Upper lobe of right lung (tissue), 1 donor: ENCODE measurements at places on chromosomes 2 and 18. TPM values are rescaled to one million over a fixed set of nuclear protein-coding genes. Genes with fewer than 3 reads are reported as not detected.

DNA sequence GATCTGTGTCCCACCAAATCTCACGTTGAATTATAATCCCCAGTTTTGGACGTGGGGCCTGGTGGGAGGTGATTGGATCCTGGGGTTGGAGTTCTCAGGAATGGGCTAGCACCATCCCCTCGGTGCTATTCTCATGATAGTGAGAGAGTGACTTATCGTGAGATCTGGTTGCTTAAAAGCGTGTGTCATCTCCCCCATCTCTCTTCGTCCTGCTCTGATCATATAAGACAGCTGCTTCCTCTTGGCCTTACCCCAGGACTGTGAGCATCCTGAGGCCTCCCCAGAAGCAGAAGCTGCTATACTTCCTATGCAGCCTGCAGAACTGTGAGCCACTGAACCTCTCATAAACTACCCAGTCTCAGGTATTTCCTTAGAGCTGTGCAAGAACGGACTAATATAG, 163.7 kb upstream of the NDUFV2 start:
- no peaks in the 10 kb centered on the region for H3K27me3 ChIP-seq
- H3K36me3 ChIP-seq: no peaks in the 10 kb centered on the region
- DNase-seq: no peak

GRCh38 chr2:173572848-173573247, 218.2 kb downstream of the CDCA7 start:
- no peak overlapping the region for H3K4me3 ChIP-seq
- H3K27me3 ChIP-seq: no peaks in the 10 kb centered on the region
- no peaks in the 10 kb centered on the region for H3K36me3 ChIP-seq
- peaks cover 9% of the 10 kb centered on the region for H3K4me1 ChIP-seq
- no peak overlapping the region for H3K27ac ChIP-seq
- DNase-seq: no peak

- H3K4me3 ChIP-seq: no peak overlapping the region
- no peaks in the 10 kb centered on the region for H3K4me1 ChIP-seq
- DNase-seq: no peak
- H3K27ac ChIP-seq: no peak overlapping the region
Observed at GRCh38 chr2:30283931-30284565, 52.7 kb downstream of the LBH start.

DNA sequence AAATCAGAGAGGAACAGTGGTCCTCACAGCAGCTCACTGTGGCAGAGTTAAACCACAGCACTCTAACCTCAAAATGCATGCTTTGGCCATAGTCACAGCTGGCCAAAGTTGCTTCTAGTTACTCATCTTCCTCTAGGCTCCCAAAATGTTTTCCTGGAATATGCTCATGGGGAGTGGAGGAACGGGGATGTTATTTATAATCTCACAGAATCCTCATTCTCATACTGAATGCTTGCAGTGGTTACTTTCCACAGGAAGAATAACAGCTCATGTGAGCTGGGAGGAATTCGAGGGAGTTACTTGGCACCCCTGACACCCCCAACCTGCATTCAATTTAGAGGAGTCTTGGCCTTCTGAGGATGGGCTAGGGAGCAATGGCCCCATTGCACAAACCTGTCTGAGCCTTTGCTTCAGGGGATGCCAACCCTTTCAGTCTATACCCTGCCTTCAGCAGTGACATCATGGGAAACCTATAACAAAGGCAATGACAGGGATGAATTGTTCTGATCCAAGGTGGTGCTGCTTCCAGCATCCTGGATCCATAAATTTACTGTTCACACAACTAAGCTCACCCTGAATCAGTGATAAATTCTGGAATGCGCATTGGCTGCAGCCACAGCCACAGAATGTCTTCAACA, 22.4 kb upstream of the CCBE1 start:
- no peak for DNase-seq
- H3K27me3 ChIP-seq: no peaks in the 10 kb centered on the region
- H3K4me3 ChIP-seq: no peak overlapping the region
- no peaks in the 10 kb centered on the region for H3K4me1 ChIP-seq
- H3K27ac ChIP-seq: no peak overlapping the region
- H3K36me3 ChIP-seq: no peaks in the 10 kb centered on the region

DNA sequence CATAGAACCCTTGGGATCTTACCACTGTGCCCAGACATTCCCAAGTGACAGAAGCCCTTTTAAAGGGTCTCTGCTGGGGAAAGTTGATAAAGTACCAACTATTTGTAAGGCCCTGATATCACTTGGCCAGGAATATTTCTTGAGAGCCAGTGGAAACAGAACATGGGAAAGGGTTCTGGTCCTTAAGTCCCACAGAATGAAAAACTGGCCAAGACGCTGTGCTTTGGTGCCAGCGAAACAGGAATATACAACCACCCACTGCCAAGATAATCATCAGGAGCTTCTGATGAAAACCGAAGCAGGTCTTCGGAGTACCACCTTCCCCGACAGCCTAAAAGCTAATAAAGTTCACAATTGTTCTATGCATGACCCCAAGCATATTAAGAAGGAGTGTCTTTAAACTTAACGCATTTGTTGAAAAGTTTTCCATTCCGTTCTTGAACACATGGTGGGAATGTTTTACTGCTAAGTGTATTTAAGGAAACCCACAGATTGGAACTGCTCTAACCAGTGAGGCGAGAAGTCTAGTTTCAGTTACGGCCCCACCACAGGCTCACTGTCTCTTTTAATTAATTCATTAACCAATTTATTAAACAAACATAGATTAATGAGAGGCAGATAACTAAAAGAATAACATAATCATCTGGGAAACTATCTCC, 152.6 kb downstream of the ANKRD44 start:
- no peak overlapping the region for H3K27ac ChIP-seq
- H3K27me3 ChIP-seq: no peaks in the 10 kb centered on the region
- no peak overlapping the region for H3K4me3 ChIP-seq

GRCh38 chr2:38850045-38850444, 25.7 kb downstream of the DHX57 start:
- no peak overlapping the region for H3K4me3 ChIP-seq
- H3K36me3 ChIP-seq: peaks cover 37% of the 10 kb centered on the region
- no peaks in the 10 kb centered on the region for H3K4me1 ChIP-seq
- no peak overlapping the region for H3K27ac ChIP-seq
- H3K27me3 ChIP-seq: no peaks in the 10 kb centered on the region

DNA sequence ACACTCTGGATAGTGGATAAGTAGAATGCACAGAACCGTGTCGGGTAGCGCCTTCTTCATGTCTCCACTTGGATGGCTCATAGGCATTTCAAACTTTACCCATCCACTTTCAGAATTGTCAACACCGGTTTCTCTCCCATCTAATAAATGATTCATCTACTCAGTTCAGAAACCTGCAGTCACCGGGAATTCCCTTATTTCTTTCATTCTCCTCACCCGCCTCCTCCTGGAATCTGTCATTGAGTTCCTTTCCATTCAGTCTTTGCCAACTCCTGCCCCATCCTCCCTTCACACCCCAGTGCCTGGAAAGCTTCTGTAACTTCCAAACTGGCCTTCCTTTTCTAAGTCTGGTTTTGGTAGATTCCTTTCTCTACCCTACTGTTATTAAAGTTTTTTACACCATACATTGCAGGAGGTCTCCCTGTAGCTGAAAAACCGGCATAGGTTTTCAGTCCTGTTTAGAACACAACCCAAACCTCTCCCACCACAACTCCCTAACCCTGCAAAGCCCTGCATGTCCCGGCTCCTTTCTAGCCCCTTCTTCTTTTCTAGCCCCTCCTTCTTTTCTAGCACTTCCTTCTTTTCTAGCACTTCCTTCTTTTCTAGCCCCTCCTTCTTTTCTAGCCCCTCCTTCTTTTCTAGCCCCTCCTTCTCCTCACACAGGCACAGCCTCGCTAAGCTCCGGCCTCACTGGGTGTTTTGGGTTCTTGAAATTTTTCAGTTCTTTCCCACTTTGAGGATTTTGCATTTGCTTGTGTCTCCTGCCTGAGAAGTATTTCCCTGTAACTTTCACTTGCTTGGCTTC, 133.9 kb upstream of the KLHL14 start:
- H3K36me3 ChIP-seq: no peaks in the 10 kb centered on the region
- no peak overlapping the region for H3K4me3 ChIP-seq
- no peak overlapping the region for H3K27ac ChIP-seq

GRCh38 chr18:3481696-3482210, 31.8 kb downstream of the TGIF1 start:
- no peaks in the 10 kb centered on the region for H3K4me1 ChIP-seq
- H3K4me3 ChIP-seq: no peak overlapping the region
- H3K27ac ChIP-seq: no peak overlapping the region
- no peak for DNase-seq
- H3K36me3 ChIP-seq: no peaks in the 10 kb centered on the region
- H3K27me3 ChIP-seq: no peaks in the 10 kb centered on the region

- H3K4me1 ChIP-seq: no peaks in the 10 kb centered on the region
- H3K27ac ChIP-seq: no peak overlapping the region
- no peak for DNase-seq
- no peak overlapping the region for H3K4me3 ChIP-seq
Observed at GRCh38 chr2:213868526-213868925, 542.3 kb upstream of the VWC2L start.

DNA sequence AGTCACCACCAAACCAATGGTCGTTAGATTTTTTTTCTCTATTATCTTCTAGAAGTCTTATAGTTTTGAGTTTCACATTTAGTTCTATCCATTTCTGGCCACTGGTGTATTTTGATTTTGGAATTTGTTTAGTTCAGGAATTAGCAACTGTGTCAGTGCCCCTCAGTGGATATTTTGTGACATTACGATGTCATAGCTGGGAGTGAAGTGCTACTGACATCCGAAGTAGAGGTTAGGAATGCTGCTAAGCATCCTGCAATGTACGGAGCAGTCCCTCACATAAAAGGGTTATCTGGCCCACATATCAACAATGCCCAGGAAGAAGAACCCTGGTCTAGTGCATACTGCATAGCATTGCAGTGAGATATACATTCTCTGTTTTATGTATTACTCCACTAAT, 157.4 kb upstream of the RGPD4 start:
- no peaks in the 10 kb centered on the region for H3K27me3 ChIP-seq
- no peak for DNase-seq

DNA sequence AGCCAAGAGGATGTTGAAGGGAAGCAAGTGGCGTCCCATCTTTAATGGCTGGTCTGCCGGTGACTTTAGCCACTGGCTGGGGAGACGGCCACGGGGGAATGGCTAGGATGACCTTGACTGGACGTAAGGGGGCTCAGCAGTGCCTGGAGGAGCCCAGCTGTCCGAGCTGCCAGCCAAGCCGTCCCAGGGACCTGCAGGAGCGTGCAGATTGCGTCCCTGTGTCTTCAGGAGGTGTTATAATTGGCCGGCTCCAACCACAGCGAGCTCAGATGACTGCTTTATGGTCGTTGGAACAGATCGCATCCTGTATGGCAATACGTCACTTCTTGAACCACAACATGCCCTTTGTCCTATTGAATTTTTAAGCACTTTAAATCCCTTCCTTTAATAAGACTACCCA, 204.6 kb downstream of the EIPR1 start:
- no peak overlapping the region for H3K27ac ChIP-seq
- H3K4me1 ChIP-seq: no peaks in the 10 kb centered on the region

DNA sequence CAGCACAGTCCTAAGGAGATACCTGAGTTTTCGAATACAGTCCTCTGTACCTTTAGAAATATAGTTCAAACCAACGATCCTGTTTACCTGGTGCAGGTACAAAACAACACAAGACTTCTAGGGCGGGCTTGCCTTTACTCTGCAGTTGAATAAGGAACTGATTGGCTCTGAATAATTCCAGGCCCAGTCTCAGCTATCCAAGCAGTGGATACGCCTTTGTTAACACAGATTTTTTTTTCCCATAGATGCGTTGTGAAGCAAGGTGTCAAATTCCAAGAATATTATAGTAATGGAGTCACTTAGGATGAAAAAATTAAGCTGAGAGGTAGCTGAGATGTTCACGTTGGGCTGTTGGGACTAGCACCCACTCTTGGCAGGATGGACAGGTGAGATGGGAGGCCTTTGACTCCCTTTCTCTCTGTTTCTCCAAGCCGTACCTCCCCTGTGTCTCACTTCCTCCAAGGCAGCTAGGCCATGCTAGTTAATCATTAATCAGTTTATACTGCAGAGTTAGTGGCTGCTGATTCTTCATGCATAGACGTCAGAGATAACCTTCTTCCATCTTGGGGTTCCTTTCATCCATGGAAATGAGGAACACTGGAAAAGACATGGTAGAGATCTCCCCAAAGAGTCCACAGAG, 380.8 kb upstream of the ACVR2A start:
- no peaks in the 10 kb centered on the region for H3K27me3 ChIP-seq
- H3K4me3 ChIP-seq: no peak overlapping the region
- no peaks in the 10 kb centered on the region for H3K36me3 ChIP-seq
- H3K4me1 ChIP-seq: no peaks in the 10 kb centered on the region
- H3K27ac ChIP-seq: no peak overlapping the region
- no peak for DNase-seq

GRCh38 chr2:231278868-231279267, 80.4 kb downstream of the ARMC9 start:
- no peaks in the 10 kb centered on the region for H3K27me3 ChIP-seq
- H3K36me3 ChIP-seq: peaks cover 46% of the 10 kb centered on the region
- no peak overlapping the region for H3K27ac ChIP-seq
- no peak overlapping the region for H3K4me3 ChIP-seq
- no peak for DNase-seq

- no peak overlapping the region for H3K4me3 ChIP-seq
- no peaks in the 10 kb centered on the region for H3K27me3 ChIP-seq
- H3K27ac ChIP-seq: no peak overlapping the region
- no peak for DNase-seq
- no peaks in the 10 kb centered on the region for H3K36me3 ChIP-seq
- H3K4me1 ChIP-seq: no peaks in the 10 kb centered on the region
Observed at GRCh38 chr2:76567478-76567877, 856.8 kb upstream of the GCFC2 start.

DNA sequence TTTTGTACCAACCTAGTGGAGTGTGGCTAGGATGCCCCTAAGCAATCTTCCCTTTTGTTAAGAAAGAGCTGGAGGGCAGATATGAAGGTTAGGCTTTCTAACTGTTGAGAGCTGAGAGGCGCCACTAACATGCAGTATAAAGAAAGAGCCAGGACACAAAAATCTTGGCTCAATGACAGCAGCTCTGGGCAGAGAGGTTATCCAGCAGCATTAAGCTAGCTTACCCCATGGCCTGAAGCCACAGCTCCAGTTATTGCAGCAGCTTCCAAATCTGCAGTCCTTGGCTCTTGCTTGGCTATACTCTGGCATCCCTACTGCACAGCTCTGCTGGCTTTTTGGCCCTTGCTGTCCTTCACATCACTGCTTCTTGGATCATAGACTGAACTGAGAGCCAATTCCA, 213.4 kb downstream of the GPD2 start:
- no peak overlapping the region for H3K27ac ChIP-seq
- H3K4me3 ChIP-seq: no peak overlapping the region
- H3K4me1 ChIP-seq: no peaks in the 10 kb centered on the region
- no peak for DNase-seq
- H3K27me3 ChIP-seq: no peaks in the 10 kb centered on the region

GRCh38 chr2:220191031-220191430, 563.6 kb downstream of the SLC4A3 start:
- H3K4me1 ChIP-seq: no peaks in the 10 kb centered on the region
- no peaks in the 10 kb centered on the region for H3K36me3 ChIP-seq
- H3K27ac ChIP-seq: no peak overlapping the region
- no peaks in the 10 kb centered on the region for H3K27me3 ChIP-seq

- no peak for DNase-seq
- H3K4me3 ChIP-seq: no peak within 1 kb of the TSS
- no peak within 1 kb of the TSS for H3K27ac ChIP-seq
Observed at GRCh38 chr2:165203689-165204559, at the start of gene SCN3A. Gene SCN3A, minus strand, starts transcription at chr2:165204050. Its CDS starts 27,656 bp downstream, at chr2:165176394.

- no peaks in the 10 kb centered on the region for H3K27me3 ChIP-seq
- H3K27ac ChIP-seq: no peak overlapping the region
- no peaks in the 10 kb centered on the region for H3K36me3 ChIP-seq
Observed at GRCh38 chr2:207286106-207286505, 120.4 kb upstream of the KLF7 start.

The REG3G gene
- not detected for total RNA-seq

The ARMC9 gene
- total RNA-seq: 37.1 TPM

The TMEM17 gene
- total RNA-seq: 2.0 TPM

The GPAT2 gene
- 3.2 TPM for total RNA-seq

The CDK5R2 gene
- not detected for total RNA-seq

The ALPG gene
- total RNA-seq: 0.49 TPM
